Esophagus squamous epithelium (tissue), 5 donors: ENCODE measurements at places on chromosomes 16 and 17. TPM values are rescaled to one million over a fixed set of nuclear protein-coding genes. Genes with fewer than 3 reads are reported as not detected.

Gene SDR42E2
- not detected for total RNA-seq

Gene KRTAP4-5
- not detected for total RNA-seq

- DNase-seq, result no peak
Measured at GRCh38 chr16:79599256-79599836, 1.2 kb downstream of the MAF start.

GRCh38 chr16:73054125-73054484, 6.2 kb upstream of the ZFHX3 start:
- DNase-seq, result no peak

DNA sequence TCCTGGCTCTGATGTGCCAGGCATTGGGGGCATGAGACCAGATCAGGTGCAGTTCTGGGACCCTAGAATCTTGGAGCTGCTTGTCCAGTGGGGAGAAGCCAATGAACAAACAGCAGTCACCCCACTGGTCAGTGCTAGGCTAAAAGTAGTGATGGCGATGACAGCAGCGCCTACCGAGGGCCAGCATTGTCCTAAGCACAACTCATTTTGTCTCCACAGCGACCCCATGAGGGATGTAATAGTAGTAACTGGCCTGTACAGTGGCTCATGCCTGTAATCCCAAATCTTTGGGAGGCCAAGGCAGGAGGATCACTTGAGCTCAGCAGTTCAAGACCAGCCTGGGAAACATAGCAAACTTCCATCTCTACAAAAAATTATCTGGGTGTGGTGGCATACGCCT, 6.2 kb downstream of the SMCR8 start:
- DNase-seq, result no peak

Gene EMC8
- total RNA-seq, result 27.6 TPM

Gene SLC2A4
- 0.83 TPM for total RNA-seq

- DNase-seq, result no peak
Measured at GRCh38 chr17:39597372-39598046, 10.2 kb downstream of the NEUROD2 start.

DNA sequence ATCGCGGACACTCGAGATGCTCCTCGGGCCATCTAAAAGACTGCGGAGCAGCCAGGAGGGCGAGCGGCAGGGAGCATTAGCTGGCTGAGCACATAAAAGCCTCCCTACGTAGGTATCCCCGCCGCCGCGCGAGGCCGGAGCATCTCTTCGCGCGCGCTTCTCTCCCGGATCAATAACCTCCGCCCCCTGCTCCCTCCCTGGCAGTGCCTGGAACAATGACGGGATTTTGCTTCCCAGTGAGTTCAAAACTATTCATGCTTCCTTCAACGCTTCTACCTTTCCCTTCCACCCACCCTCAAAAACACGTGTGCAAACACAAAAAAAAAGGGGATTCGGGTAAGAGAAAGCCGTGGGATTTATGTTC, 984 bp downstream of the CENPV start:
- no peak for DNase-seq

- no peak for DNase-seq
Measured at GRCh38 chr17:10724546-10725195, 5.2 kb downstream of the TMEM220 start.

DNA sequence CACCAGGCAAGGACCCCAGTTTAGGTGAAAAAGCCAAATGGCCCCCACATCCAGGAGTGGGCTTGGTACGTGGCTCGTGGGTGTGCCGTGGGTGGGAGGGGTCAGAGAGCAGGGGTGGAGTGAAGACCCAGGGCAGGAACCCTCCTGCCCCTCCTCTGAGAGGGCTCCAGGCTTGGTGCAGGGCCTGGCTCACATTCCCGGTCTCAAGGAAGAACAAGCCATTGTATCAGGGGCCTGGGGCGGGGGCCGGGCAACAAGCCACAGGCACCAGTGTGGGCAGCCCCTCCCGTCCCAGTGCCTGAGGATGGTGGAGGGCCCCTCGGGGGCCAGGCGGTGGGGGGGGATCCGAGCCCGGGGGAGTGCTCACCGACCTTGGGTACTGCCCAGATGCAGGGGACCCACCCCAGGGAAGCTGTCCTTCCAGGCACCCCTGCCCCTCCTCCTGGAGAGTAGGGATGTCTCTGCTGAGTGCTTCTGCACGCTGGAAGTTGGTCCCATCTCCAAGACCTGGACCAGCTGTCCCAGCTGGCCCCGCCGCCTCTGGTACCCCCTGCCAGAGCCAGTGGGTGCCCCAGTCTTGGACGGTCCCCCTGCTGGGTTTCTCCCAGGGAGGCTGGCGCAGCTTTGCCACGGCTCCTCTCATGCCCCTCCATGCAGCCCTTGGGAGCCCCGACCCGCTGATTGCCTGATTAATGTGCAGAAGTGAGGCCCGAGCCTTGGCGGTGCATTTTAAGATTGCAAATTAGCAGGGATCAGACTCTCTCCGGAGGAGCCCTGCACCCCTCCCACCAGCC, 83.7 kb downstream of the RTN4RL1 start:
- DNase-seq, result no peak

Gene KRTAP9-4
- not detected for total RNA-seq

Gene EPN3
- 111 TPM for total RNA-seq

Gene FAM171A2
- total RNA-seq, result 2.7 TPM

DNA sequence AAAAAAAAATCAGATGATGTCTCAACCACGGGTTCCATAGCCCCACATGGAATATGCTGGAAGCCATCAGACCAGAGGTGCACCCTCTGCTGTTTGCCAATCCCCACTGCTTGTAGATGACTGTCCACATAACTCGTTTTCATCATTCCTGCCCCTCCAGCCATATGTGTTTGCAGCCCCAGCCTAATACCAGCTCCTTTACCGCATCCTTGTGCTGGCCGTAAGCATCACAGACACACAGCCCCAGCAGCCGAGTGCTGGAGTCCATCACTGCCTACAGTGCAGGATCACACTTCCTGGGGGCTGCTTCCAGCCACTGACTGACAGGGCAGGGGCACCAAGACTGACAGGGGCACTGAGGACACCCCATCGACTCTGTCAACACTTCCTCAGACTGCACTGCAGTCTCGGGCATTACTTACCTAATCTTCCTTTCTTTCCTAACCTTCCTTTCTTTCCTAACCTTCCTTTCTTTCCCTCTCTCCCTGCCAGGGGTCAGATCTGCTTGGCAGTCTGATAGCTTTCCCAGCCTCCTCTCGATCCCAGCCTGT, 5.0 kb downstream of the RCVRN start:
- DNase-seq, result no peak

DNA sequence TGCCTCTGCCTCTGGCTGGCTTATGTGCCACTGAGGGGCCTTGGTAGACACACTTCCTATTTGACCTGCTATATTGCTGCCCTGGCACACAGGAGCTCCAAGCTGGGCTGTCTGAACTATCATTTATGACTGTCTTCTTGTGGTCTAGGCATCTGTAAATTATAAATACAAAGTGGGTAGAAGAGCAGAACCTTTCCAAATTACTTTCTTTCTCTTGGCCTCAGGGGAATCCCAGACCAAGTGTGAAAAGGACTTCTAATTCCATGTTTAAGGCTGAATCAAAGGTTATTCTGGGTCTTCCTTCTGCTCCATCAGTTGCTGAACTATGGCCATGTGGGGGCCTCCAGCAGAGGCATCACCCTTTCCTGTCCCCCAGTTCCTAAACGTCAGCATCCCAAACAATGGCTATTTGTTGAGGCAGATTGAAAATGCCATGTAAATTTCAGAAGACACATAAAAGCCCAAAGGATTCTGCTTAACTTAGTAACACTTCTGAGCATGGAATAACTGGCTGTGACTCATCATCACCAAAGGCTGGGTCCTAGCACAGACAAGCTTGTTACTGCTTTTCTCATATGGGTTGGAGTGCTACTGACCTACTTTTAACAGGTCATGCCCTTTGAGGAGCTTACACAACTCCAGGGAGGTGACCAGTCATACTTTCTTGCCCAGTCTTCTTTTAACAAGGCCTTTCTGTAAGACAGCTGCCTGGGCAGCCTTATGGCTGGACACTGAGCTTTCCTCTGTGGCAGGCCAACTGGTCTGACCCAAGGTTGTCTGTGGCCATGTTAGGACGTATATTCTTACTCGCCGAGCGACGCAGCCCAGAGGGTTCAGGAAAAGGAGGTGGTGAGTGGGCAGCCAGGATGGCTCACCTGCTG, 154.8 kb downstream of the VPS53 start:
- no peak for DNase-seq
